H9 (cell line): ENCODE measurements at places on chromosomes 11 and 22. TPM values are rescaled to one million over a fixed set of nuclear protein-coding genes. Genes with fewer than 3 reads are reported as not detected.

The SLC22A8 gene
- not detected in 2 replicates for total RNA-seq

The UPK3A gene
- not detected in 2 replicates for total RNA-seq

DNA sequence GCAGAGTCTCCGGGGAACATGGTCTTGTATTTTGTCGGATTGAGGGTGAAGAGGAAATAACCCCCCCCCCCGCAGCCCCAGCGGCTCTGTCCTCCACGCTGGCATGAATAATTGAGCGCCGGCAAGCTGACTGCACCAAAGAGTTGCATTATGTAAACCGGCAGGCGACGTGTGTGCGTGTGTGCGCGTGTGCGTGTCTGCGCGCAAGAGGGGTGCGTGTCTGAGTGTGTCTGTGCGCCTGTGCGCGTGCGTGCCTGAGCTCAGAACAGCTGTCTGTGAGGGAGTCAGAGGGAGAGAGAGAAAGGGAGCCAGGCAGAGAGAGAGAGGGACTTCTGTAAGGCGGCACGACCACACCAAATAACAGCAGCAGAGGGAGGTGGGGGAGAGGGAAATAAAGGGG lies 94.4 kb downstream of the SCN3B start:
- H3K27me3 ChIP-seq: no peaks in the 10 kb centered on the region
- no peak overlapping the region for H3K27ac ChIP-seq
- peaks cover 1% of the 10 kb centered on the region; the same call in 1 of the 3 replicates for H3K36me3 ChIP-seq
- peaks cover 7% of the 10 kb centered on the region for H3K4me1 ChIP-seq
- no peak for DNase-seq

DNA sequence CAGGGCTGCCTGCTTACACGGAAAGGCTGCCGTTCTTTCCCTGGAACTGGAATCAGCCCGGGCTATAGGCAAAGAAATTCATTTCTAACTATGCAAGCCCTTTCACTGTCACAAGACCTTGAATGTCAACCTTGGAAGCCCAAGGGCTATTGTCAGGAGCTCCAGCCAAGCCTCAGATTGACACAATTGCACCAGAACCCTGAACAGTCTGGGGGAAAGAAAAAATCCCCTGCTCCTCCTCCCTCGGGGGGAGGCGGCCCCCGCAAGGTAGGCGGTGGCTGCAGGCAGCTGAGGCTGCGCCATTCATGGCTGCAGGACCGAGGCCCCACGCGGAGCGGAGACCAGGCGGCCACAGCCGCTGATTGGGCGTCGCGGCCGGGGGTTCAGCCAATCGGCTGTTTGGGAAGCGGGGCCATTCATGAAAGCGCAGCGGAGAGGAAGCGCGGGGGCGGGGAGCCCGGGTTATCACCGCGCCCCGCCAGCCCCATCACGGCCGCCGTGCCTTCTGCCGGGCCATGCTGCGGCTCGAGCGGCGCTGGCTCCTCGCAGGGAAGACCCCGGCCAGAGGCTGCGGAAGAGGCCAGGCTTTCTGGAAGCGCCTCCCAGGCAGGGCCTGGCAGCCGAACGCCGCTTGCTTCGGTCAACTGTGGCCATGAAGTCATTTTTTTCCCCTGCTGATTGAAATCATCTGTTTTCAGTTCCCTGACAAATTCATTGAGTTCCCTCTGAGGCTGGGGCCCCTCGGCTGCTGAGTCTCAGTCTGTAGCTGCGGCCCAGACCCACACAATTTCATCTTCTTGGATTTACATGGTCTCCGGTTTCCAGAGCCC lies 38.1 kb upstream of the LINC01488 start:
- H3K27ac ChIP-seq: no peak overlapping the region
- peaks cover 7% of the 10 kb centered on the region; the same call in 1 of the 2 replicates for H3K4me1 ChIP-seq
- no peaks in the 10 kb centered on the region for H3K27me3 ChIP-seq
- peak overlapping the region; percentile 35; the same call in 2 of the 3 replicates for H3K4me3 ChIP-seq
- DNase-seq: peak; percentile 95

DNA sequence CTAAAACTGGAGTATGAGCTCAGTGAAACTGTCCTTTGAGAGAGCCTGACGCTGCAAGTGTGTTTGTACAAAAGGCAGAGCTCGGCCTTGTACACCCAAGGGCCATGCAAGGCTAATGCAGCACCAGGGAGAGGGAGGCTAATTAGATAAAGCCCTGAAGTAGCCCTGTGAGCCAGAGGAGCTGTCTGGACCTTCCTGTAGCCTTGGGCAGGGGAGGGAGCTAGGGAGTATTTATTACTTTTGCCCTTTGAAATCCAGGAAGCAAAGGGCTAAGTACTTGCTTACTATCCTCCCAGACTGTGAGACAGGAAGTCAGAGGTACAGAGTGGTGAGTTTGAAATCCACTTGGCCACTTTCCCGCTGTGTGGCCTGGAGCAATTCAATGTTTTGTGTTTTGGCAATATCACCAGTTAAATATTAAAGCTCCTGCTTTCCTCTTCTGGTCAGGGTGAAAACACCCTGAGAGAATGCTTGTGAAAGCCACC lies 10.2 kb upstream of the LDHA start:
- no peaks in the 10 kb centered on the region for H3K4me1 ChIP-seq
- H3K36me3 ChIP-seq: no peaks in the 10 kb centered on the region
- DNase-seq: no peak
- no peak overlapping the region for H3K27ac ChIP-seq
- no peak overlapping the region for H3K4me3 ChIP-seq

The KCNJ5 gene
- 0.04 and 0.11 TPM in 2 replicates for total RNA-seq
